ENCODE measurements at places on chromosomes 2 and 18.

DNA sequence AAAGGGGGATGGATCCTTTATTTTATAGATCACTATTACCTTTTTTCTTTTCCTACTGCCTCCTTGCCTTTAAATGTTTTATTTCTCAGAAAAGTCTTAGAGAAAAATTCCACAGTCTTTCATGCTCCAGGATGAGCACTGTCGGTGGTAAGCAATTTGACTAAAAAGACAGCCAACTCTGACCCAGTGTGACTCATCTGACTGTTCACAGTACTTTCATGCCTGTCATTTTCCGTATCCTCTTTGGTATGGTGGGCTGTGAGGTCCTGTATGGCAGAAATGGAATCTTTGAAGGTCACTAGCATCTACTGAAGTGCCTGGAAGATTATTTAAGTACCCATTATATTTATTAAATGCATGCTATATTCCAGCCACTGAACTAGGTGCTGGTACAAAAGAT, 2.1 kb upstream of the RFTN2 start:
- DNase-seq, result no peak

DNA sequence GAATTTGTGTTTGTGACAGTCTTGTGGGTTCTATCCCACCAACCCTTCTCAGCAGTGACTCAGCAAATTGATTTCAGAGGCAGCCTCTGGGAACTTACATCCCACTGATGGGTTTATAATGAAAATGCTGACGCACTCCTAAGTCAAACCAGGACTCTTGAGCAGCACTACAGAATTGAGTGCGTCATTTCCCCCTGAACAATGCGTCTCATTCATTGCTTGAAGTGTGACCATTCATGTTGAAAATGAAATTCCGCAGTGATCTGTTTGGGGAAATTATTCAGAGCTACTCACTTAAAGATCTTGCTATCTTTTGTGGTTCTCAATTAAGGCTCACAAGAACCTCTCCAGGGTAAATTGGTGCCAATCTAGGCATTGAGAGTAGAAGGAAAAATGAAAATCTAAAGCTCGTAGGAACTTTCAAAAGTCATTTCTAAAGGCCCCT, 417.7 kb upstream of the SLC14A2 start:
- DNase-seq, result peak; percentile 65

DNA sequence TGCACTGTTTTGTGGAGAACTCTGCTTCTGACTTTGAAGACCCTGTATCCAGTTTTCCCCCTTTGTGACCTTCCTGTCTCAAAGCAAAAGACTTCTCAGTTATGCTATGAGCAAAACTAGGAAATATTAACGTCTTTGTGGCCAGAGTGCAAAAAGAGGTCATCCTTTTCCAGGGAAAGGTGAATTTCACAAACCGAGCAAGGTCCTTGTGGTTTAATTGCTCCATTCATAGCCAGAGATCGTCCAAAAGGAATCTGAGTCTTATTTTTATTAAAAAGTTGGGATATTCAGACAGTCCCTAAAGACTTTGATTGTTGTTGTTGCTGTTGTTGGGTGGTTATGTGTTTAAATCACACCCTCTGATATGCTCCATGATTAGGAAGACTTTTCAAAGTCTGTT, 77.4 kb downstream of the NAB1 start:
- DNase-seq, result no peak

DNA sequence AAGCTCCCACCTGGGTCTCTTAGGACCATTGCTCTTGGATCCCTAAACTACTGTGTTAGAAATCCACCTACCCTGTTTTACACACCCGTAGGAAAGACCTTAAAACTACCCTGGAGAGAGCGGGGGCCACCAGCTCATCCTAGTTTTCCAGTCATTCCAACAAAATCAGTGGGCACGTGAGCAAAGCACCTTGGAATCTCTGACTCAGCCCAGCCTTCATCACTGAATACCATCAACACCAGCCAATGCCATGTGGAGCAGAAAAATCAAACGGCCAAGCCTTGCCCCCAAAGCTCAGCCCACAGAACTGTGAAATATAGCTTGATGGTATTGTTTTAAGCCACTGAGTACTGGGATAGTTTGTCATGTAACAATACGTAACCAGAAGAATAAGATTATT, 449.7 kb upstream of the CHAC2 start:
- no peak for DNase-seq

DNA sequence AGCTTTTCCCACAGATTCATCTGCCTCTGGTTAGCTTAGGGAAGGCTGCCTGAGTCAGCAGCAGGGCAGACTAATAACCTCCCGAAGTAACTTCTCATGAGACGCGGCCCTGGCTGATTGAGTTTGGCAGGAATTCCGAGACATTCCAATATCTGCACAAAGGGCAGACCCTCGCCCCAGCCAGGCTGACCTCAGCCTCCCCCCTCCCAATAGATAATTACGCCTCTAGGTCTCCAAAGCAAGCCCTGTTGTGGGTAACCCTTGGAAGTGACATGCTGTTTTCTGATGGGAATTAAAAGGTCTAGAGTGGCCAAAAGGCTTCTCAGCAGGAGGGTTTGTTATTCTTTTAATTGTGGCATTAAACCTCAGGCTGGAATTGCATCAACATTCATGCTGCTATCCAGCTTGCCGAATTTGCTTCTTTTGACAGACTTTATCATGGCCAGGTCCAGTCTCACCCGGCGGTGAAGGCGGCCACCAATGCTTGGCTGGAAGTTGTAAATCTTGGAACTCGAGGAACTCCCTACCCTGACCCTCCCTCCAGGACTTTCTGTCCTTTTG, 98.0 kb upstream of the SLC14A2 start:
- no peak for DNase-seq

GRCh38 chr2:224885291-224885690, 157.0 kb downstream of the DOCK10 start:
- no peak for DNase-seq

GRCh38 chr2:223528036-223528435, 74.1 kb downstream of the SCG2 start:
- DNase-seq, result no peak

- no peak for DNase-seq
Measured at GRCh38 chr2:69993048-69993565, 31.7 kb upstream of the ASPRV1 start.

DNA sequence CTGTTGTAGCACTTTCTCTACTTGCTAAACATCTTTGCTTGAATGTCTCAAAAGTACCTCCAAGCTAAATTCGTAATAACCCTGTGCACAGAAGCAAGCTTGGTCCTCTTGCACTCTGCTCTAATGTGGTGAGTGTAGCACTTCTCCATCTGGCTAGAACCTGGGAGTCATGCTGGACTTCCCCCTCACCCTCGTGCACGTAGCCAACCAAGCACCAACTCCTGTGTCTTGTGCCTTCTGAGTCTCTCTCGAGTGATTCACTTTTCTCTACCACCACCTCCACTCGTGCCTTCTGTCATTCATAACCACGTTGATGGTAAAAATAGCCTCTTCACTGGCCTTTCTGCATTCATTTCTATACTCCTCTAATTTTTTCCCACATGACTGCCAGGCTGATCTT, 91.9 kb upstream of the KCNE4 start:
- DNase-seq, result no peak

DNA sequence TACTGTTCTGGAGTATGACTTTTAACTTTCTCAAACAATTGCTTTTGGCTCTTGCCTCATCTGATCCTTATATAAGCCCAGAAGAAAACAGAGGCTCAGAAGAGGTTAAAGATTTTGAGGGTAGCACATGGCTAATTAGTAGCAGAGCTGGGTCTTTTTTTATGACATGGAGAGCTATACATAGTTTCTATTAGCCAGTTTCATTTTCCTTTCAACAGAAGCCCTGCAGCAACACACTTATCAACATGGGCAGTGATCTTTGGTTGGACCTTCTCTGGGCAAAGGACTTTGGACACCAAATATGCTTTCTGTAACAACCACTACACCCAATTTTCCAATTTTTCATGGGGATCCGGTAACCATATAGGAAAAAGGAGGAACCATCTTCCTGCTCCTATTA, 64.9 kb downstream of the NCKAP5 start:
- peak; percentile 12 for DNase-seq

GRCh38 chr2:85750587-85751575, 2.9 kb upstream of the ATOH8 start:
- no peak for DNase-seq

DNA sequence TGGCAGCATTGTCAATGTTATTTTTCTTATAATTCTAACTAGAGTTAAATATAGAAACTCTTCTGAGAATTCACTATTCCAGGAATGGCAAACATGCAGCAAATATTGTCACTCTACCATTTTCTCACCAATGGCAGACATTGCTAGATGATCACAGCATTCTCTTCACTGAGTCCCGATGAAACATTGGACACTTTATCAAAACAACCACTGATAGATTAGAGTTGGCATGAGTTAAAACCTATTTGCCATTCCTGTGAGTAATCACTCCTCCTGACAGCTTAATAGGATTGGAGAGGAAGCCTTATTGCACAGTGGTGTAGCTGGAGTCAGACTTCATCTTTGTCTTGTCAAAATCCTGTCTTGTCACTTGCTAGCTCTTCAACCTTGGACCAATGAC, 163.9 kb upstream of the THUMPD2 start:
- no peak for DNase-seq

DNA sequence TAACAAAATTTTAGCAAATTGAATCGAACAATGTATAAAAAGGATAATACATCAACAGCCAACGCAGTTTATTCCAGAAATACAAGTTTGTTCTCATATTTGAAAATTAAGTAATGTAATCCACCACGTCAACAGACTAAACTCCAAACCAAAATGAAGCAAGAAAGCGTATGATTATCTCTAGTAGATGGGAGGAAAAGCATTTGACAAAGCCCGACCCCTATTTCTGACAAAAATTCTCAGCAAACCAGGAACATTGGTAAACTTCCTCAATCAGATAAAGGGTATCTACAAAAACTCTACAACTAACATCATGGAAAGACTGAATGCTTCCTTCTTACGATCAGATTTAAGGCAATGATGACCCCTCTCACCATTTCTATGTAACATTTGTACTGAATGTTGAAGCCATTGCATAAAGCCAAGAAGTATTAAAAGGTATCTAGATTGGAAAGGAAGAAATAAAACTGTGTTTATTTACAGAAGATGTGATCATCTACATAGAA, 34.3 kb upstream of the MYCN start:
- no peak for DNase-seq

DNA sequence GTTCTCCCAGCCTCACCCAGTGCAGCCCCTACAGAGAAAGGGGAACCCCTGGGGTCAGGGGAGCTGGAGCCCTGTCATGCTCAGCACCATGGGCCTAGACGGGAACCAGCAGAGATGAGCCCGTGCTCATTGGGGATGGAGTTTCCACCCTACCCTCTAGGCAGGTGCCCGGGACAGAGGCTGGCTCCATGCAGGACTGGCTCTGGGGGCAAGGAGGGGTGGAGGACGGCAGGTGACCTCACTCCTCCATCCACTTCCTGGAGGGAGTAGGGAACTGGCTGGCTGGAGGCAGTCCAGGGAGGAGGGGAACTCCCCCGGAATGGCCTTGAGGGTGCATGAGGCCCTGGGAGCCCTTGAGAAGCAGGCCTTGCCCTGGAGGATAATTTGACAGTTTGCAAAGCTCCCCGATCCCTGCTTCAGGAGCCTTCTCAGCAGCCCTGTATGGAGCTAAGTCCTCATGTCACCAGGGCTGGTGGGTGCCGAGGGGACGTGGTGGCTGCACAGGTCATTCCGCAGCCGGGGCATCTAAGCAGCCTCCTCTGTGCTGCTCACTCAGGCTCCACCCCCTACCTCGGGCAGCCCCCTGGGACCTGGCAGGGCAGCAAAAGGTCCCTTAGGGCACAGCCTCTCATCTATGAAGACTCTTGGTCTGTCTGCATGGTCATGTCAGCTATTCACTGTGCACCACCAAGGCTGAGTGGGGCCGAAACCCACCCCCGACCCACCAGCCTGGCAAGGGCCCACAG, 2.1 kb downstream of the NEURL3 start:
- DNase-seq, result no peak

- DNase-seq, result peak; percentile 2
Measured at GRCh38 chr2:160022162-160022561, 40.3 kb downstream of the PLA2R1 start.

GRCh38 chr2:11315074-11315705, 29.2 kb downstream of the ROCK2 start:
- no peak for DNase-seq

DNA sequence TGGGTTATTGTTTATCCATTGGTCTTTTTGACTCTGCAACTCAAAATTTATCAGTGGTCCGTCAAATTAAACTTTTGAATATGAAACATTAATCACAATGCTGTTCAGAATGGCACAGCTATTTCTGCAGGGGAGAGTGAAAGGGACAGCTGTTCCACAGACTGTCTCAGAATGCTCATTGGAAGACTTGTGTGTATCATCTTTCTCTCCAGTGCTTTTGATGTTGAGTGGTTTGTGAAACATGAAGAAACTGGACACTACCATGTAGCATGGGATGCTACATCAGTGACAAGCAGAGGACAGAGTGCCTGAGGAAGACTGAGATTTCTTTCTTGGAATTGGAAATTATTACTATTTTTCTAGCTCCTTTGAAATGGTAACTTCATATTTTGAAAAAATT, 115.7 kb downstream of the PLCL1 start:
- no peak for DNase-seq

DNA sequence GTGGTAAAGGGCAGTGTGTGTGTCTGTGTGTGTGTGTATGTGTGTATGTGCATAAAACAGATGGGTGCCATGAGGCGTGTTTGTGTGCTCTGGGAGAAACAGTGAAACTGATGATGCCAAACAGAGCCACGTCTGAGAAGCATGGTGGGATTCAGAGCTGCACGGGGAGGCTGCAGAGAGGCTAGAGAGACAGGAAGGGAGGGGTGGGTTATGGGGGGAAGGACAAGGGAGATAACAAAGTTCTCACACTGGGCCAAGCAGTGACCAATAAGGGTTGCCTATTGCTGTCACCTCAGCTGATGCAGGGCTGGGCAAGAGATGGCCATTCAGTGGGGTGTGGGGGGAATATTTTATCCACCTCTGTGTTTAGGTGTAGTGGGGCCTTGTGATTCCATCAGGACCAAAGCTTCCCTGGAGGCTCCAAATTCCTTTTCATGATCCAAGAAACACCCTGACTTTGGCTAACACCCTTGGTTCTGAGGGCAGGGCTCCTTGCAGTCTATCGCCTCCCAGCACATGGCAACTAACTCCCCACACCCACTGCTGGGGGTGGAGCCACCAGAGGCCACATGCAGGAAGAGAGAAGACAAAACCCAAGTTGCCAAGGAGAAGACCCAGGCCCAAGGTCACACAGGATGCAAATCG, 54.2 kb upstream of the POMC start:
- DNase-seq, result no peak

DNA sequence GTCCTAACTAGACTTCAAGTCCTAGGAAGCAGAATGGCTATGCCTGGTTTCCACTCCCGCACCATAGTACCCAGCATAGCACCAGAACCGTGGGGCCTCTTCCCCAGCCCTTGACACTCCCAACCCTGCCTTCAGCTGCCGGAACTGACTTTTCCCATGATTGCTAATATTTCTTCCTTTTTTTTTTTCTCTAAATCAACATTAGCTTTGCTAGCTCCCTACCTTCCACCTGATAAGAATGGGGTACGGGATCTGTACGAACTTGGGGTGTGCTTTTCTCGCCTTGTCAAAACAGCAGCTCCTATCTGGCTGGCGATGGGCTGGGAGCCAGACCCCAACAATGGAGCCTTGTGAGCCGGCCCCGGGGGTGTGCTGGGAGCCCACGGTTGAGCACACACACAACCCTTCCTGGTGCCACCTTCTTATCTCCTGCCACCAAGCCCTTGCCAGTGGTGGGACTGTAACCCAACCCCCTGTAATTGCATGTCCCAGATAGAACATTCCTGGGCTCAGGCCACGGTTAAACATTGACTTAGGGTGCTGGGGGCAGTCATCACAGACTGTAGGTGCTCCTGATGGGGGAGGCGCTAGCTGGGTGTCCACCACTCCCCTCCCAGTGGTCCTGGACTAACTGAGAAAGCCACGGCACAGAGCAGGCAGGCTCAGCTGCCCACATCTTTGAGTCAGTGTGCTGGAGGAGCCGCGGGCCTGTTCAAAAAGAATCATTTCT, 213.0 kb upstream of the HAAO start:
- DNase-seq, result no peak

All from GM12864 (cell line).